NCI-H524 (cell line): ENCODE measurements at places on chromosomes 4 and X.

- no peak for DNase-seq
These were observed 611.8 kb downstream of the SPOCK3 start for GRCh38 chr4:166622425-166622977.

- no peak for DNase-seq
These were observed 40.3 kb downstream of the ATP11C start for GRCh38 chrX:139892512-139892911.

GRCh38 chrX:109952985-109953905 lies 49.7 kb upstream of the TMEM164 start:
- peak; percentile 38 for DNase-seq

DNA sequence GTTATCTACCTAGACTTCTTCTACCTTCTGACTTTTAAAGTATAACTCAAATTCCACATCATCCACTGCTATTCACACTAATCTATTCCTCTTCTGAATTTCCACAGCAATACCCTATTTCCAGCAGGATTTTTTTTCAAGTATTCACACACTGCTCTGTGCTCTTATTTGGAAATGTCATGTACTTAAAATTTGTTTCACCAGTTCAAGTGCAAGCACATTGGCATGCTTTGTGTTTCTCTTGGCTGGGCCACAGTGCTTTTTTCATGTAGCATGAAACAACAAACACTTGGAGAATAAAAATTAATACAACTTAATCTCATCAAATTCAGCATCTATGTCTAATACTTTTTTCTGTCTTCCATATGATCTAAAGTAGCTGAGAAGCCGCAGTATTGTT lies 161.8 kb upstream of the PCDH18 start:
- DNase-seq: no peak

DNA sequence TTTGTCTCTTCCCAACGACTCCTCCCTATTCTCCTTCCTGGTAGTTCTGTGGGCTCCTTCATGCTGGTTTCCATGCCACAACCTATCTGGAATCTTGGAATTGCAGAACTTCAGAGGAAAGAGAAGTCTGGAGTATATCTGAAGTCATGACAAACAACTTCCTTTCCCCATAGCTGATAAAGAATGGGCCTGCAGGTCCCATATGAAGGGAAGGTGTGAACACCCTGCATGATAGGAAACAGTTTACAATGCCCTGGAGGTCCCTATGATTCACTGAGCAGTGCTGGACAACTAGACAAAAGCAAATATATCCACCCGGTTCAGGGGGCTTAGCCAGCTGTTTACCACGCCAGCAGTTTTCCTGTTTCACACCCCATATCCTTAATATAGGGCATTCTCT lies 19.4 kb downstream of the FAM9C start:
- DNase-seq: no peak

DNA sequence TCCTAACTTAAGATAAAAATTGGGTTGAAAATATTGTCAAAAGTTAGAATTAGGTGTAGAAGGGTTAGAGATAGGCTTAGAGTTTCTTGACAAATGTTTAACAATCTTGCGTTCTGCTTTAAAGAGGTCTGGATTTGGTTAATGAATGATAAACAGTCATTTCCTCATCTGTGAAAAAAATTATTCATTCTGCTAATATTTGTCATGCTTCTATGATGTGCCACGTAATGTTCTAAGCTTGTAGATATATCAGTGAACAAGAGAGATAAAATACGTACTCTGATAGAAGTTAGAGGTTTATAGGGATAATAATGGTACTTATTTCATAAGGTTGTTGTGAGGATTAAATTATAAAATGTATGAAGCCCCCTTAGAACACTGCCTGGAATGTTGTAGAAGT lies 443.0 kb upstream of the GALNT7 start:
- DNase-seq: no peak

DNA sequence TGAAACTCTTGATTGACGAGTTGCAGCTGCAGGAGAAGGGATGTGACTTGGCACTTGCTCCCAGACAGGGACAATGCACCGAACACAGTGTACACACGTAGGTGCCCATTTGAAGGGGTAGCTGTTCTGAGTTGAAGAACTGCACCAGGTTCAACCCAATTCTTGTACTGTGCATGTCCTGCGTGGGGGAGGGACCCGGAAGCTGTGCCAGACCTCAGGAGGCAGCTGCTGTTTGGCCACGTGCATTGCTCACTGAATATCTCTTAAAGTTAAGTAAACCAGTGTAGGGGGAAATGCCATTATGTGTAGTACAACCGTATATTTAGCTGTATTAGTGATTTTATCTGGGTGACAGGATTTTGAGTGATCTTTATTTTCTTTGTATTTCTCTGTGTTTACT lies 12.0 kb upstream of the RBBP7 start:
- DNase-seq: peak; percentile 57

DNA sequence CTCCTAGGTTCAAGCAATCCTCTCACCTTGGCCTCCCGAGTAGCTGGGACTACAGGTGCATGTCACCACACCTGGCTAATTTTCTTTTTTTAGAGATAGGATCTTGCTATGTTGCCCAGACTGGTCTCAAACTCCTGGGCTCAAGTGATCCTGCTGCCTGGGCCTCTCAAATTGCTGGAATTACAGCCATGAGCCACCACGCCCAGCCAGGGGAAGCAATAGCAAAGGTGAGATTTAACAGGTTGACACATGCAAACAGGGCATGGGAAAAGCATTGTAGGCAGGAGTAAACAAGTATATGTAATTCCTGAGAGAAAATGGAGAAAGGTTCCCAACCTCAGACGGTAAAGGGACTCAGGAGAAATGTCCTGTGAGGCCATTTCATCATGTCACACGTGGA lies 33.6 kb upstream of the TBL1X start:
- DNase-seq: no peak

- DNase-seq: no peak
These were observed 23.4 kb downstream of the STK26 start for GRCh38 chrX:132046533-132046932.

- no peak for DNase-seq
These were observed 311.5 kb downstream of the TENM3 start for GRCh38 chr4:182554736-182555135.

- no peak for DNase-seq
These were observed 217.5 kb upstream of the GYPA start for GRCh38 chr4:144357975-144358374.

DNA sequence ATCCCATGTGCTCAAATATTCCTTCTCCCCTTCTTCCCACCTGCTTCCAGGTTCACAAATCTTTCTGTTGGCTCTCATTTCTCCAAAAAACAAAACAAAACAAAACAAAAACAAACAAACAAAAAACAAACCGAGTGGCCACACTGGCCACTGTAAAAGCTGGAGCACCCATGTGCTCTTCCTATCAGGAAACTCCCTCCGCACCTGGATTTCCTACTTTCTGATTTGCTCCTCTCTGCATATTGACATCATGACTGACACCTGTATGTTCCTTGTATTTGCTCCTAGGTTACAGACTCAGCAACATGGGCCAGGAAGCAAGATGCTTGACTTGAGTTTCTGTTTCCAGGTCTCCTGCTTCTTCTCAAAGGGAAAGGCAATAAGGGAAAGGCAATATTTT lies 258.8 kb downstream of the GPC3 start:
- no peak for DNase-seq

GRCh38 chr4:128686032-128686465 lies 123.5 kb upstream of the JADE1 start:
- DNase-seq: no peak

DNA sequence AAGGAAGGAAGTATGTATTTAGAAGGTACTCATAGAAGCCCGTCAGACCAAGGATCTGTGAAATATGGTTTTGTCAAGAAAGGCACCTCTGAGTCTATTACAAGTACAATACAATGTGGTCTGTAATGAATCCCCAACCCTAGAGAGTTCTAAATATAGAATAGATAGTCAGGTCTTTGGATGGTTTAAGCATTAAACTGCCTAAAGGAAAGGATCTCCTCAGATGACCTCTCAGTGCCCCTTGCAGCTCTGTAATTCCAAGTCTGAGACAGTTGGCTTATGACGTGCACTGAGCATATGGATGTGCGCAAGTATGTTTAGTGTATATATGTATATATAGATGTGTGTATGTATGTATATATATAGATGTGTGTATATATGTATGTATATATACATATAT lies 62.0 kb downstream of the CCSER1 start:
- peak; percentile 5 for DNase-seq

GRCh38 chr4:1330761-1331590 lies 16.0 kb upstream of the UVSSA start:
- DNase-seq: no peak

GRCh38 chr4:77089866-77090265 lies 14.1 kb upstream of the CCNI start:
- DNase-seq: no peak

DNA sequence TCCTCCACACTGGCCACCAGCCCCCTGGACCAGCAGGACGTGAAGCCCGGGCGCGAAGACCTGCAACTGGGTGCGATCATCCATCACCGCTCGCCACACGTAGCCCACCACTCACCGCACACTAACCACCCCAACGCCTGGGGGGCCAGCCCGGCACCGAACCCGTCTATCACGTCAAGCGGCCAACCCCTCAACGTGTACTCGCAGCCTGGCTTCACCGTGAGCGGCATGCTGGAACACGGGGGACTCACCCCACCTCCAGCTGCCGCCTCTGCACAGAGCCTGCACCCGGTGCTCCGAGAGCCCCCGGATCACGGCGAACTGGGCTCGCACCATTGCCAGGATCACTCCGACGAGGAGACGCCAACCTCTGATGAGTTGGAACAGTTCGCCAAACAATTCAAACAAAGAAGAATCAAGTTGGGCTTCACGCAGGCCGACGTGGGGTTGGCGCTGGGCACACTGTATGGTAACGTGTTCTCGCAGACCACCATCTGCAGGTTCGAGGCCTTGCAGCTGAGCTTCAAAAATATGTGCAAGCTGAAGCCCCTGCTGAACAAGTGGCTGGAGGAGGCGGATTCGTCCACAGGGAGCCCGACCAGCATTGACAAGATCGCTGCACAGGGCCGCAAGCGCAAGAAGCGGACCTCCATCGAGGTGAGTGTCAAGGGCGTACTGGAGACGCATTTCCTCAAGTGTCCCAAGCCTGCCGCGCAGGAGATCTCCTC lies 600 bp downstream of the POU3F4 start:
- no peak for DNase-seq

DNA sequence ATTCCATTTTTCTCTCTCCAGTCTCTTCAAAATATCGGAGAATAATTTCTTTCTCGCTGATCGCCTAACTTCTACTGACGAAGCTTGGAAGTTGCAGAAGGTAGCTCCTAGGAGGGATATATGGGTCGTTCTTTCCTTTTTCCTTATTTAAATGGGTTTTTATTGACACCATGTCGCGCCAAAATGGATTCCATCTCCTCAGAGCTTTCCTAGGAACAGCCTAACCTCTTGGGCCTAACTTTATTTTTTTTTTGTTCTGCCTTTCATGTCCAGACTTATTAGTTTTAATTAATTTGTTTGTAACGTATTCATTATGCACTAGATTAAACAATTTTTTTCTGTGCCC lies 359.4 kb upstream of the ZCCHC13 start:
- no peak for DNase-seq

- no peak for DNase-seq
These were observed 172.2 kb upstream of the TECRL start for GRCh38 chr4:64581422-64581821.

- DNase-seq: no peak
These were observed 91.9 kb upstream of the MAPK10 start for GRCh38 chr4:86451560-86452330.

DNA sequence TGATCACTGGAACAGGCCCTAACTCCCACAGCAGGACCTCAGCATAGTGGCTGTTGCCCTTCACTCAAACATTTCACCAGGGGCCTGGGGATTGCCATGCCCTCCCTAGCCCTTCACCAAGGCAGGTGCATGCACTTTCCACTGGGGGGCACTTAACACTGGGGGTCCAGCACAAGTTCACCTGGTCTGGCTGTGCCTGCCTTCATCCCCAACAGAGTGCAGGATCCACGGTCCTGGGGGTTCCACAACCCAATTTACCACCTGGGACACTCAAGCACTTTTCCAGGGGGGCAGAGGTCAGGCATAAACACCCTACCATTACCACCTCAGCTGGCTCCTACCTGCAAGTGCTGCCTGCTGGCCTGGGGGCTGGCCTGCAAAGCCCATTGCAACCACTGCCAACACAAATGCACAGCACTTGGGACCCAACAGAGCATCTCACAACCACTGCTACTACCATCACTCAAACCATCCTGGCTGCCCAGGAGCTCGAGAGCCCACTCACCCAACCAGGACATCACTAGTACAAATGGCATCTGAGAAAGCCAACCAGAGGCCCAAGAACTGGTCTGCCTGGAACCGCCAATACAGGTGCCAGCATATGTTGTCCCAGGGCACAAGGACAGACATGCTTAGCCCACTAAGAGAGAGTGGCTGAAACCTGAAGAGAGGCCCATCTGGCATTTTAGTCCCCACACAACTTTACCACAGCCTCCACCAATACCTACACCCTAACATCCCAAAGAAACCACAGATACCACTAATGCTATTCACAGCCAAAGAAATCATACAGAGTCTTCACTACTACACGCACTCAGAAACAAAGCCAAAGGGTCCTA lies 43.1 kb downstream of the NAT8L start:
- DNase-seq: no peak

- DNase-seq: no peak
These were observed 534 bp downstream of the MSX1 start for GRCh38 chr4:4859799-4860599.

- no peak for DNase-seq
These were observed 40.9 kb downstream of the GUCY1B1 start for GRCh38 chr4:155799794-155800123.

- DNase-seq: no peak
These were observed 18.5 kb downstream of the HERC3 start for GRCh38 chr4:88610771-88611170.

GRCh38 chrX:131257367-131257766 lies 31.7 kb downstream of the IGSF1 start:
- DNase-seq: no peak

GRCh38 chr4:183038436-183038835 lies 60.6 kb upstream of the WWC2 start:
- no peak for DNase-seq

- no peak for DNase-seq
These were observed 2214.5 kb upstream of the TENM3 start for GRCh38 chr4:180028682-180029081.

DNA sequence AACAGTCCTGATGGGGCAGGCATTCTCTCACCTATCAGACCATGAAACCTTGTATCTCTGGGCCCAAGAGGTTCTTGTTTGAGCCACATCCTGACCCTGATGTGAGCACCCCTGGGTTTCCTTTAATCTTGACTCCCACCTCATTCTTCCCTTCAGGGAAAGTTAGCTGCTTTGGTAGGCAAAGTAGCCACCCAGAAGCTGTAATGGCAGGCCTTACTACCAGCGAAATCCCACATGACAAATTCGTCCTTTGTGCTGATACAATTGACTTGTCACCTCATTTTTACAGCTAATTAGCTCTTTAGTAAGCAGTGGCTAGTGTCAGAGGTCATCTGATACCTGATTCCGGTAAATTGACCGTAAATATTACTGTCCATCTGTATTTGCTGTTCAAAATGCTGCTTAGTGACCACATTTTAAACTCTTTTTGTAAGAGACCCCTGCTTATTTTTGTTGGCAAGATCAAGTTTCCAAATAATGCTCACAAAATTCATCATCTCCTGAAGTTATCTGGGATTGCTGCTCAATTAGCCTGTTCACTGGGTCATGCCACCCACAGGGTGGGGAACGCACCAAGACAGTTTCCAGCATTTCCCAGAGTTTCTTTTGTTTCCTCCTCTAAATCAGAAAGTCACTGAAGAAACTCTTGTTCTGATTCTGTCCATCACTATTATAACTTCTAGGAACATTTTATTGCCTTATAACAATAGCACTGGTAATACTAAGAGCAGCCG lies 329.7 kb downstream of the GPAT3 start:
- no peak for DNase-seq
